Cortex of kidney (tissue), 1 donor: ENCODE measurements at places on chromosomes 2 and 18.

DNA sequence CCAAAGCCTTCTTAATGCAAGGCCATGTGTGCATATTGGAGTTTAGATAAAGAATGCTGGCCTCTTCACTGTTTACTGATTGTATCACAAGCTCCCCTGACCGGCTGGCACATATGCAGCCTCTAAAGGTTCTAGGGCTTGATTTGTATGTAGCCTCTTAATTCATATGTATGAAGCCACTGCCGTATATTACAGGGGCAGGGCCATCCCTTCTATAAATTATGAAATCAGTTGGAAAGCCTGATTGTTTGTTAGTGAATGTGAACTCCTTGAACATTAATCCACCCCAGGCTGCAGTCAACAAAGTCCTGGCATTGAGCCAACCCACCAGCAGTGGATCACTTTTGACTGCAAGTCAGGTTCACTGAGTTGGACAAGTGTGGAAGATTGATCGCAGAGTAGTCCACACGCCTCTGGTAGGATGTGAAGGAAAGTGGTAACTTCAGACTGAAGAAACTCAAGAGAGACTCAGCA lies 61.6 kb upstream of the PARD3B start:
- DNase-seq = no peak

DNA sequence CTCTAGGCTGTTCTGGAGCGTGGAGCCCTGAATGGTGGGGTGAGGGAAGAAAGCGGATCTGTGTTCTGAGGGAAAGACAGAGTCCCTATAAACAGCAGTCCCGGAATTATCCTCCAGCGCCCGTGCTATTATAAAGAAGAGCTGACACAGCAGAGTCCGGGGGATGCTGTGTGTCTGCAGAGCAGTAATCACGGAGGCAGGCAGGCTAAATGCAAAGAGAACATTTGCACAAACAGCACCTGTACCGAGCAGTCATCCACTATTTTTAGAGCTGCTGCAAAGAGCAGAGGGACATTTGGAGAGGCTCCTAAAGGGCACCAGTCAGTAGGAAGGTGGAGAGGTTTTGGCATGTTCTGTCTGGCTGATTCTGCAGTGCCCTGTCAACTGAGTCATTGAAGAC lies 293.8 kb upstream of the SLC14A2 start:
- no peak for DNase-seq

GRCh38 chr2:44839771-44840502 lies 101.6 kb upstream of the SIX3 start:
- no peak for DNase-seq

- no peak for DNase-seq
These were observed 26.5 kb downstream of the RMP24 start for GRCh38 chr18:35998967-35999366.

DNA sequence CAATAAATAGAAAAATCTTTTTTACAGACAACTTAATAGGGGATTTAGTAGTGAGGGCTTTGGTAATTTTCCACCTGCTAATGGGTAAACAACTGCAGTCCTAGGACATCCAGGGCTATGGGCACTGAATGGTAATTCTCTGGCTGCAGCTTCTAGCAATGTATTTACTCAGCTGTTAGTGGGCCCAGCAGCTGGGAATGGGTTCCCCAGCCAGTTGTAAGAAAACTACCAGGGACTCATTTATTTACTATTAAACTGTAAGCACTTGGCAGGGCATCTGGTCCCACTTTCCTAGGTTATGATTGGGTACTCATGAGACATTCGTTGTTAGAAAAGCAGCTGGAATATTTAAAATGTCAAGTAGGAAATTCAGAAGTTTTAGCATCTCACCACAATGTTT lies 363.8 kb upstream of the TRIB2 start:
- no peak for DNase-seq

DNA sequence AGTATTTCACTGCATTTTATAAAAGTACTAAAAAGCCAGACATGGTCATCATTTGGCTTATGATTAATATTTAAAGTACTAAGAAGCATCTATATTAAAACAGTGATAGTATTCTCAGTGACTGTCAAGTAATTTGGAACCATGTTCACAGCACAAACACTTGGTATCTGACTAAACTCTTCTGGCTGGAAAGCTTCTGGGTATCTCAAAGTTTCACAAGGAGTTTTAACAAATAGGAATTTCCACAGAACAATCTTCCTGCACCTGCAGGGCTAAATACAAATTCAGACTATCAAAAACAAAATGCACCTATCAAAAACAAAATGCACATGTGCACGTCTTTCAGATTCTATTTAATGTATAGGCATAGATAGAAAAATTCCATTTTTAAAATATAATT lies 158.8 kb downstream of the L3MBTL4 start:
- no peak for DNase-seq

DNA sequence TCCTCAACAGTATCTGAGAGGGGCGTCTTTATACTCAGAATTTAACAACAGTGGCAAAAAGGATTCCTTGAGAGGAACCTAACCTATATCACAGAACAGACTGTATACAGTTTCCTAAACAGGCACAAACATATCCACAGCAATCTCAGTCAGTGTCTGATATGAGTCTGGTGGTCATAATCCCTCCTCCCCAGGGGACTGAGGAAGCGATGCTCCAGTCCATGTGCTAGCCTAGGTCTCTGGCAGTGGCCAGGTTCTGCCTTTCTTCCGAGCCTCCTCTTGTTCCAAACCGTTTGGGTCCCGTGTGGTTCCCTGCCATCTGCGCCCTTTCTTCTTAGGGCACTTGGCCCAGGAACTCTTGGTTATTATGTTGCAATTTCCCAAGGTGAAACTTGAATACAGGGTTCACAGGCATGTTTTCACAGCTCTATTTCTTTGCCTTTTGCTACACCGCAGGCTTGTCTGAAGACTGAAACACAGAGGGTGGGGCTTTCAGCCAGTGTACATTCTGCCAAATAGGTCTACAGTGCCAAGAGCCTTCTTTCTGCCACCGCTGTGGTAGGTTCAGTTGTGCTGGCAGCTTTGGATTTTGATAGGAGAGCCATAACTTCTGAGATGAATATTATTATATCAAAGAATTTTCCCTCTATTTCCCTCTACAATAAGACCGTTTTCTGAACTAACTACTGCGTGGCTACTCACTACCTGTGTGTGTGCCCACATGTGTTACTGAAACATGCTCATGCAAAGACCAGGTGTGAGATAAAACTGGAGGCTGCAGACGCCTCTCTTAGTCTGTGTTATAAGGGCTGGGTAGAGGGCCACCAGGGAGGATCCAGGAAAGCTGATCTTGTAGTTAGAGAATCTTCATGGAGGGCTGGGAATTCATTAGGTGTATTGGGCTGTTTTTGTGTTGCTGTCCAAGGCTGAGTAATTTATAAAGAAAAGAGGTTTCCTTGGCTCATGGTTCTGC lies 75.0 kb upstream of the HAAO start:
- no peak for DNase-seq

DNA sequence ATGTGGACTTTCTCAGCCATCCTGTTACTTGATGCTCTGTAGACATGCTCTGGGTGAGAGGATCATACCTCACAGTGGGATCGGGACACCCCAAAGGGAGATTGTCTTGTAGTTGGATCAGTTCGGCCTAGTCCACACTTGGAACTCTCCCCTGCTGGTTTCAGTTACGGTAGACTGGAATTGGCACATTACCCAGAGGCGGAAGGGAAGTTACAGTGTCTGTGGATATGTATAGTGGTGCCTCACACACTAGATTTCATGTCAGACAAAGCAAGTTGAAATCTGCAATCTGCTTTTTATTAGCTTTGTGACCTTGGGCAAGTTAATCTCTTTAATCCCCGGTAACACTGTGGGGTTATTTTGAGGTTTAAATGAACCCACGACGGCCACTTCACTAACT lies 16.2 kb upstream of the CTAGE1 start:
- DNase-seq = no peak

- no peak for DNase-seq
These were observed 563.8 kb downstream of the TDRD15 start for GRCh38 chr2:21687589-21687988.

- DNase-seq = no peak
These were observed 3.2 kb downstream of the FARSB start for GRCh38 chr2:222652491-222653255.

DNA sequence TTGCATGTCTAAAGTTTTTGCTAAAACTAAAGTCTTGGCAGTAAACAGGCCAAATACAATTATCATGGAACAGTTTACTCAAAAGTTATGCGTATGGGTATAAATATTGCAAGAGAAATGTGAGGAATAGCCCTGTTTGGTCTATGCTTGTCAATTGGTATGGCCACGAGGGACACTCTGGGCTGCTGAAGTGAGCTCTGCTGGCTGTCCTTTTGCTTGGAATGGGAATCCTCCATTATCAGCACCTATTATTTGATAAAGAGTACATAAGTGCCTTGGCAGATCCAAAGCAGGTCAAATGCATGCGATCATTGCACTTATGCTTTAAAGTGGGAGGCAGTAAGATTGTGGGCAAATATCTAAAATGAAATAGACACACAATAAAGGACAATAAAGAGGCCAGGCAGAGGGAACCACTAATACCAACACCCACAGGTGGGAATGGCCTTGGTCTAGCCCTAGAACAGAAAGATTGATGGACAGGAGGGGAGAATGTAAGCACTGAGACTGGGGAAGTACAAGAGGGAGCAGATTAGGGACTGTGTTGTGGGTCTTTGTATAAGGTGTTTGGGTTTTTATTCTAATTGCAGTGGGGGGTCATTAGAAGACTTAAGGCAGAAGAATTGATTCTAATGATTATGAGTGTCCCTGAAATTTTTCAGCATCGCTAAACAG lies 60.0 kb upstream of the NOSTRIN start:
- DNase-seq = no peak

GRCh38 chr18:68041327-68041726 lies 524.8 kb upstream of the DSEL start:
- DNase-seq = no peak

- DNase-seq = no peak
These were observed 768.2 kb upstream of the ACVR2A start for GRCh38 chr2:147076634-147077033.

GRCh38 chr18:42184685-42185477 lies 229.8 kb downstream of the PIK3C3 start:
- no peak for DNase-seq

DNA sequence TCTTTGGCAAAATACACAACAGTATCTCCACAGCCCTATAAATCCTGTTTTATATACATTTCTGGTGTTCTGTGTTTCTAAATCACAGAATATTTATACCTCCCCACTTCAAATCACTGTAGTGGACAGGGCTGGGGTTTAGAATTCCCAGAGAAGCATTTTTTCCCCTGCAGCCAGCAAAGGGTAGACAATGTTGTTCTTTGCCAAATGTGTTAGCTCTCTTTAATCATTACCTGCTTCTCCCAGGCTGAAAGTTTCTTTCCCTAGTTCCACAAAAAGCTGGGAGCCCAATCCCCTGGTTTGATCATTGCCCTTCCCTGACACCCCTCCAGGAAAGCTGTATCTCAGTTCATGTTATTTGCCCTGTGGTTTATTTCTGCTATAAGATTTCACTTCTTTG lies 520.0 kb upstream of the SPHKAP start:
- no peak for DNase-seq

- DNase-seq = no peak
These were observed 86.6 kb downstream of the ATP8B1 start for GRCh38 chr18:57716549-57716948.

DNA sequence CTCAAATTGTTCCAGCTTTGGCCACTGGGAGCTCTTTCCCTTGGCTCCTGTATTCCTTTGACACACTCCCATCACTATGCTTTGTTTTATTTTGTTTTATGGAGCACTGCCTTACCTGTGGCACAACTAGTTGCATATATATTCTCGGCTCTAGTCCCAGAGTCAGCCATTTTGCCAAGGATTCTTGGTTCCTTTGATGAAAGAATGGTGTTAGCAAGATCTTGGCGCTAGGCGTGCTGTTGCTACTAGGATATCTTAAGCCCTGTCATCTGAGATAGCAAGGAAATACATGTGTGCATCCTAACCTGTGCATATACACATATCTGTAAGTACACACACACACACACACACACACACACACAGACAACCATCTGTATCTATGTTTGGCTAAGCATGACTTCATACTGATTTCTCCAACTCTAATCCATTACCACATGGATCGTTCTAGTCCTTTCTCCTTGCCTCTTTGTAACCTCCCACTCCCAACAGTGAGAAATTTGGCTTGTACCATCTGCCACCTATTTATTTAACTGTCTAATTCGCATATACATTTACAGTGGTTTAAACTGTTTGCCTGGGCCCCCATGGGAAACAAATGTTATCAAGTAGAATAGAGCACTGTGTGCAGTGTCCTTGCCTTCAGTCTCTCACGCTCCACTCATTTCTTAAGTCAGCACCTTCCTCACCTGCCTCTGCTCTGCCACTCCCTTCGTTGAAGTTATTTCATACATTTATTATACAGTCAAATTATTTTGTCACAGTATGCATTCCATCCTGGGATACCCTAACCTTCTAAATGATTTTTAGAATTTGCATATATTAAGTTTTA lies 137.5 kb upstream of the MAP3K20 start:
- no peak for DNase-seq

DNA sequence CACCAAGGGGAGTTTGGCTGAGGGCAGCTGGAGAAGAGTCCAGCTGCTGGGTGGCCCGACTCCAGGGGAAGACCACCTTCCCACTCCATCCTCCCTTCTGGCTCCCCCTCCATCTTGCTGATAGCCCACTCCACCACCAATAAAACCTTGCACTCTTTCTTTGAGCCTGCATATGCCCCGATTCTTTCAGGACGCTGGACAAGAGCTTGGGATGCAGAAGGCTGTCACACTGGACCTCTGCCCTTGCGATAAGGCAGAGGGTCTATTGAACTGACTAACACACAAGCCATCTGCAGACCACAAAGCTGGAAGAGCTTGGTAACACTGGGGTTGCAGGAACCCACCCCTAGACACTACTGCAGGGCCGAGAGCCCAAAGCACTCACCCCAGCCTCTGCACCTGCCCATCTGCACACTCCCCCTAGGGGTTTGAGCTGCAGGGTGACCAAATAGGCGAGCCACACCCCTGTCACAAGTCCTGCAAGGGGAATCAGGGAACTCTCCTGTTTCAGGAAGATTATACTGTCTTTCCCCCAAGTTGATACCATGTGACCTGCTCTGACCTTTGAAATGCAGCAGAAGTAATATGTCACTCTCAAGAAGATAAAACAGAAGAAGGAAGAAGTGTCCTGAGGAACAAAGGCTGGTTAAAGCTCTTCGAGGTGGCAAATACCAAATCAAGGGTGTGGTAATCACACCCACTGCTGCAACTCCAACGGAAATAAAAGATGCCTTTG lies 70.5 kb downstream of the SMAD4 start:
- no peak for DNase-seq

GRCh38 chr18:48422947-48423378 lies 13.8 kb upstream of the ZBTB7C start:
- no peak for DNase-seq

DNA sequence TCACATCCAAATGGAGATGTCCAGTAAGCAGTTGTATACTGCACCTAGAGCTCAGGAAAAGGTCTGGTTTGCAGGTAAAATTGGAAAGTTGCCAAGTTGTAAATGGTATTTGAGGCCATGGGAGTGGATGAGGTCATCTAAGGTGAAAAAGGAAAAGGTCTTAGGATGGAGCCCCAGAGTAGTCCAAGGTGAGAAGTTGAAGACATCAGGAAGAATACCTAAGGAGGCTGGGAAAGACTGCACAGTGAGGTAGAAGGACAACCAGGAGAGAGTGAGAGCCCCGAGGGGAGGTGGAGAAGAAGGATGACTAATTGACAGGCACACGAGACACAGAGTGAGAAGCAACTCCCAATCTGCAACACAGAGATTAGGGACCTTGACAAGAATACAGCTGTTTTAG lies 10.7 kb downstream of the DPP4 start:
- no peak for DNase-seq

GRCh38 chr2:218850796-218851195 lies 8.8 kb upstream of the WNT6 start:
- DNase-seq = no peak

GRCh38 chr2:58635801-58636375 lies 394.8 kb upstream of the FANCL start:
- DNase-seq = no peak

- no peak for DNase-seq
These were observed 52.1 kb downstream of the PSTPIP2 start for GRCh38 chr18:46019936-46020335.
